ENCODE measurements at places on chromosomes 1 and 21.

- no peak for DNase-seq
Measured at GRCh38 chr21:31924548-31924947, 51.7 kb downstream of the HUNK start.

- no peak for DNase-seq
Measured at GRCh38 chr1:199859491-199859933, 168.0 kb upstream of the NR5A2 start.

DNA sequence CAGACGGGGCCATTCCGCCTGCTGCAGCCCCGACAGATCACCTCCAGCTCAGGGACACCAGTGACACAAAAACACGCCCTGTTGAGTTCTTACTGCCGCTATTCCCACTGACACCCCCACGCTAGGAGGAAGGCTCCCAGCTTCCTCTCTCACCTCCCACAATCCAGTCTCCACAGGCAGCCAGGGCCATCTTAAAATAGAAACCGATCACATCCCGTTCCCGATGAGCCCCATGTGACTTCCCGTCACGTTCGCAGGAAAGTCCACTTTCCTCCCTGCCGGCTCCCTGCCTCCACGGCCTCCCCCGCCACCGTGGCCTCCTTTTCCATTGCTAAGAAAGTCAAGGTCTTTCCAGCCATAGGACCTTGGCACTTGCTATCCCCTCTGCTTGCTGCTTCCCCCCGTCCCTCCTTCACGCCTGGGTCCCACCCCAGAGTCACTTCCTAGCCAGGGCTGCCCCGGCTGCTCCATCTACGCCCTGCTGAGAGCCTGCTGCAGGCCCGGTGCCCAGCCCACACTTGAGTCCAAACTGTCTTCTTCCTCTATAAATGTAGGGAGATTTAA, 24.0 kb upstream of the DDOST start:
- no peak for DNase-seq

DNA sequence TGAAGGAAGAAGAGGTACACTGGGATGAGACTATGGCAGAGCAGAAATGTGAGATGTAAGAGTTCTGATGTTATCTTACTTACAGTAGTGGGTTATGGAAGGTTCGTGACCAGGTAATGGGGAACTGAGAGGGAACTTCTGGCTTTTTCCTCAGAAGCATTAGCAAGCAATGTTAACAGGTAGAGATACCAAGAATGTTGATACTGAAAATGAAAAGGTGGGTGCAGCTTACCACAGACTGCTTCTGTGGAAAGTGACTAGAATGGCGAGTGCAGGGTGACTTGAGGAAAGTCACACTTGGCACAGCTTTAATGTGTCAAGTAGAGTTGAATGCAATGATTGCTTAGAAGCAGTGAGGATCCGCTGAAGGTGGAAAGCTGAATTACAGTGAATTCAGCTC, 70.8 kb downstream of the PLA2G4A start:
- no peak for DNase-seq

- DNase-seq: no peak
Measured at GRCh38 chr1:182762536-182762935, 27.0 kb upstream of the NPL start.
